Activated CD4-positive, alpha-beta T cell treated with anti-CD3 and anti-CD28 coated beads, Interleukin-2, amount 10 ng/mL, durations not matched to agents 24 days and 14 days (primary cell): ENCODE measurements at places on chromosomes 7 and 10. TPM values are rescaled to one million over a fixed set of nuclear protein-coding genes. Genes with fewer than 3 reads are reported as not detected.

Gene CALML5
- total RNA-seq: not detected in 2 replicates

Gene SFRP4
- not detected in 2 replicates for total RNA-seq

Gene DKK1
- not detected in 2 replicates for total RNA-seq

Gene C1QL3
- 0.21 TPM in 1 of 2 replicates, not detected in the other for total RNA-seq

Gene LRRN3
- 53.4 and 56.5 TPM in 2 replicates for total RNA-seq

Gene HABP2
- total RNA-seq: not detected in 2 replicates

Gene SEMA3D
- total RNA-seq: 0.47 and 0.64 TPM in 2 replicates

Gene ABCC2
- 0.73 and 1.3 TPM in 2 replicates for total RNA-seq

Gene PLPP4
- not detected in 2 replicates for total RNA-seq

Gene CAMK1D
- total RNA-seq: 5.6 and 6.6 TPM in 2 replicates

Gene NOS3
- 14.3 and 15.7 TPM in 2 replicates for total RNA-seq

Gene THSD7A
- total RNA-seq: not detected in 2 replicates

Gene KLF14
- not detected in 2 replicates for total RNA-seq

Gene ASZ1
- not detected in 2 replicates for total RNA-seq

Gene GBX1
- total RNA-seq: not detected in 2 replicates

Gene SLC29A4
- total RNA-seq: 1.1 and 1.8 TPM in 2 replicates

Gene STEAP4
- 0.52 and 0.58 TPM in 2 replicates for total RNA-seq

Gene MKI67
- 161 and 164 TPM in 2 replicates for total RNA-seq

Gene BHLHA15
- total RNA-seq: 0.40 and 0.72 TPM in 2 replicates

Gene MYL7
- total RNA-seq: not detected in 2 replicates

Gene ENTPD7
- 8.2 and 8.3 TPM in 2 replicates for total RNA-seq

Gene SFXN2
- total RNA-seq: 38.7 TPM in 2 replicates

Gene PTN
- not detected in 2 replicates for total RNA-seq

Gene ERVW-1
- total RNA-seq: not detected in 2 replicates

Gene IDI2
- not detected in 2 replicates for total RNA-seq

Gene LHPP
- total RNA-seq: 8.1 and 8.6 TPM in 2 replicates

Gene ATG9B
- total RNA-seq: 7.3 and 7.5 TPM in 2 replicates

Gene PIK3CG
- total RNA-seq: 28.1 and 29.2 TPM in 2 replicates
